ENCODE measurements at places on chromosomes 1 and 21.

- no peak for DNase-seq
Observed at GRCh38 chr1:210043058-210043457, 105.0 kb downstream of the SYT14 start.

- no peak for DNase-seq
Observed at GRCh38 chr1:109885589-109885988, 25.1 kb upstream of the CSF1 start.

DNA sequence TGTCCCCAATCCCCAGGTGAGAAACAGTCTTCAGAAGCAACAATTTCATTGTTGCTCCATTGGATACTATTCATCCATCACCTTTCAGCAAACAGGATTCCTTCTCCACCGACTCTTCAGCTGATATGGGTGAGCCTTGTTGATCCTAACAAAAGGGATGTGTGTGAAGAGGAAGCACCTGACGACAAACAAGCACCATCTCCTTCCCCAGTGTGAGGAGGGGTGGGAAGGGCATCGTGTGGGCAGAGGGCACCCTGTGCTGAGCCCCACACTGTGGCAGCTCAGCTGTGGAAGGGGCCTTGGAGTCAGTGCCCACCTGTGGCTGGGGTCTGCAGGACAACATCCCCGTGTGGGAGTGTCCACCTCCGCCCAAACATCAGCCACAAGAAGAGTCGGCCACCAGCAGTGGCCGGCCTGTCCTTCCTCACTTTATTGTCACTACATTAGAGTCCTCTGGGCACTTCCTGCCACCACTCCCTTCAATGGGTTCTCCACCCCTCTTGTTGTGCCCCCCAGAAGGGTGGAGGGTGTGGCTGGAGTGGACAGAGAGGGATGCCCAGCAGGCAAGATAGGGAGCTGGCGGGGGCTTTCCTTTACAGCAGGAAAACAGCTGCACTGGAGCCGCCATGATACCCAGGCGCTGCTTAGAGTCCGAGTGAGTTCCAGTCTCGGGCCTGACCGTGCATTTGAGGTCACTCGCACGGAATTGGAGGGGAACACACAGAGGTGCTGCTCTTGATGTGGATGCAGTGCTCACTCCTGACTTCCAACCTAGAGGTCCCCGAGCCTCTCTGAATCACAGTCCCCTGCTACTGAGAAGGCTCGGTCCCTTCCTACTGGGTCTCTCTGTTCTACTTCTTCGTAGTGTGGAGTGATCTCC lies 40.9 kb downstream of the VPS26C start:
- DNase-seq = no peak

DNA sequence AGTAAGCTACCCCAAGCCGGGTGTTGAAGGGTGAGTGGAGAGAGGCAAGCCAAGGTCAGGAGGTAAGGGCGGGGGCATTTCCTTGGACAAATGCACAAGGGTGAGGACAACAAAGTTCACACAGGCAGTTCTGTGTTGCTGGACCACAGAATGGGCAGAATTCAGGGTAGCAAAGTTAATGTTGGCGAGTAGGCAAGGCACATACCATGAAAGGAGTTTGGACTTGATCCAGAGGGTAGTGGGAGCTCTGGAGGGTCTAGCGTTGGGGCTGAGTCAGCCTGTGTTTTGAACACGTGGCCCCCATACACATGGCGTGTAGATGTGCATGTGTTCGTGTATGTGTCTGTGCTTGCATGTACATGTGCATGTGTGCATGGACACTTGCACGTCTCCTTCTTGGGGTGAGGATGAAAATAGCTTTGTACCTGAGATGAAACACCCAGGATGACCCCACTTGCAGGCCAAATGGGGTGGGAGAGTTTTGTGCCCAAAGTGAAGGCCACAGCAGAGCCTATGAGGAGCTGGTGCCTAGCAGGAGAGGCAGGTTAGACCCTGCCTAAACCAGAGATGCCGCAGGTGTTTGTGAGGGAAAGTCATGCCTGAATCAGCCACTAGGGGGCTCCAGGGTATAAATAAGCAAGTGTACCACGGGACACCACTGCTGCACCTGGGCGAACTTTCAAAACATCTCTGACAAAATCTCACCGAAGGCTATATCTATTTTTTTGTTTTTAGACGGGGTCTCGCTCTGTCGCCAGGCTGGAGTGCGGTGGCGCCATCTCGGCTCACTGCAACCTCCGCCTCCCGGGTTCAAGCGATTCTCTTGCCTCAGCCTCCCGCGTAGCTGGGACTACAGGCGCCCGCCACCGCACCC lies 21.8 kb downstream of the SLC27A3 start:
- peak; percentile 95 for DNase-seq

DNA sequence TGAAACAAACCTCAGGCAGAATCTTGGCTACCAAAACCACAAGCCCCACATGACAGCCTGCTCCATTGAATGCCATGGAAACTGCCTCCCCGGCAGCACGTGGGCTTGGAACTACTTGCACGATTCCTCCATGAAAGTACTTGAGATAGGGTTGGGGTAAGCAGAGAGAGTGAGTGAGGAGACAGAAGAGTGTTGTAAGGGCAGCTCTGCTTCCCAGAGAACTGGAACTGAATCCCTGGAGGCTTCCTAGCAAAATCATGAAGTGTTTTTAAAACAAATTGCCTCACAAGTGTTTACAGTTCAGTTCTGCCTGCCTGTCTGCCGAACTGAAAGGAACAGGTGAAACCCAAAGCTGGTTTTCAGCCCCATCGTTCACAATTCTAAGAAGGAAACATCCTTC lies 35.3 kb upstream of the DNASE2B start:
- no peak for DNase-seq

DNA sequence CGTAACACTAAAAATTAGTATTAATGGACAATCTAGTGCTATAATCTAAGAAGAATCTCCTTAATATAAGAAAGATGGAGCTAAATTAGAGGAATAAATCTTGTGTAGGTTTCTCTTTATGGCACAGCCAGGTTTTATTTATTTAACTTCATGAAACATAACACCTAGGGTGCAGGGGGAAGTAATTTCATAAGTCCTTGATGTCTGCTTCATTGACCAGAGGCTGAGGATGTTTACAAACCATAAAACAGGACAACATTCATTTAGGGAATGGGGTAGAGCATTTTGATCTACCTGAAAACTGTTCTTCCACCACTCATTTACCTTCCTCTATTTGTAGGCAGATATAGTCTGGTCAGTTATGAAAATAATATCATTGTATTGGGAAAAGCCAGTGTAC lies 95.5 kb downstream of the NGF start:
- DNase-seq = no peak

DNA sequence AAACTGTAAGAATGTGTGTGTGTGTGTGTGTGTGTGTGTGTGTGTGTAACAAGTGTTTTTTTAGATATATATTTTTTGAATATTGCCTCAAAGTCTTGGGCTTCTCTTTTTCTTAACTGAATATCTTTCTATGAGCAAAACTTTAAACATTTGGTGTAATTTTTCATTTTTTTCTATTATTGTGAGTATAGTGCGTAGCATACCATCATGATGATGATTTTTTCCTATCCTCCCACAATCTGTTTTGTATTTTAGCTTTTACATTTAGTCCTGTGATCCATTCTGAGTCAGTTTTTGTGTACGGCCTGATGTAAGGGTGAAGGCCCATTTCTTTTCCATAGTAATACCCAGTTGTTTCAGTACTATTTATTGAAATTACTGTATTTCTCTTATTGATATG lies 680.6 kb downstream of the TTLL7 start:
- no peak for DNase-seq

DNA sequence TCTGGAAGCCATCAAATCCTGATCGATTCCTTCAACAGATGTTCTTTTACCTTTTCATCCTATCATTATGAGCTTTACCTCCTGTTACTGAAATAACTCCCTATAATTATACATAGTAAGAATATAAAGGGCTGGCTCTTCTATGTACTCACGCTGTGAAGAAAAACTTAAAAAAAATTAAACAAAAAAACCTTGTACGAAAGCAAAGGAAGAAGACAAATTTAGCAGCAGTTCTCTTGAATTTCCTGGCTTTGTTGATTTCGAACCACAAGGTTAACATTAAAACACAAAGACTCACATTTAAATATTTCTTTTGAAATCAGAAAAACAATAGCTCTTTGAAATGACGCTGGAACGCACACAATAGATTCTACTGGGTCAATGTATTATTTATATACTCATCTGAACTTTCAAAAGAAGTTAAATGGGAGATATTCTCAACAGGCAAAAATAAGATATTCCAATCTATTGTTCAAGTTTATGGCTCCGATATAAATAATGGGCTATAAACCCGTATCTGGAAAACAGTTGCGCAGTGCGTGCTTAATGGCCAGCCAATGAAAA lies 13.6 kb upstream of the SPEN start:
- DNase-seq = no peak

DNA sequence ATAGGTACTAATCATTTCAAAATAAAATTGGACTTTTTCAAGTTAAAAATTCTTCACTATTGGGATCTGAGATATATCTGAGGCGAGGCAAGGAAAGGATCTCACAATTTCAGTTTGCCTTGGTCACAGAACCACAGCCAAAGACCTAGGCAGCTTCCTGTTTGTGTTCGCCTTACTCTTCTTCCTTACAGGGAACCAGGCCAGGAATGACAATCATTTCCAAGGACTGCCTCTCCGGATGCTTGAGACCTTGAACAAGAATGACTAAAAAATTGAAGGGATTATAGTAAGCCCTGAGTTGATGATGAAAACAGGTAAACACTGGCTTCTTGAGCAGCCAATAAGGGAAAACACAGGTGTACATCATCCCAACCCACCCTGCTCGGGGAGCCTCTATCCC lies 35.2 kb upstream of the SERBP1 start:
- no peak for DNase-seq

GRCh38 chr1:181112071-181112929 lies 23.8 kb downstream of the IER5 start:
- DNase-seq = no peak

GRCh38 chr1:12480748-12481362 lies 137.2 kb downstream of the DHRS3 start:
- peak; percentile 19 for DNase-seq

DNA sequence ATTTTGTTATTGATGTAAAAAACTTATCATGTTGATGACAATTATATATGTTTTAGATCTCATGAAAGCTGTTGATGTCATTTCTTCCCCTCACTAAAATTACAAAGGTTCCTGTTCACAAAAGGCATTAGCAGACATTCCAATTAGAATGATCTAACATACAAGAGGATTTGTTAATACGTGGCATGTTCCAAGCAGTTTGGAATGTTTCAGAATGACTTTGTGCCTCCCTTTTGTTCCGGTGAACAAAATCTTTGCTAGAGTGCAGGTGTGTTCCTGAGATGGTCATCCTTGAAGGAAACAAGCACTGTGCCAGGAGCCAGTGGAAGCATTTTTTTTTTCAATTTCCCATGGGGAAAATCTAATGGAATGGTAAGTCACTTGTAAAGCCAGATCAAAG lies 108.0 kb upstream of the KCTD3 start:
- DNase-seq = no peak
